Thoracic aorta (tissue), 2 donors: ENCODE measurements at places on chromosomes 5 and 9.

DNA sequence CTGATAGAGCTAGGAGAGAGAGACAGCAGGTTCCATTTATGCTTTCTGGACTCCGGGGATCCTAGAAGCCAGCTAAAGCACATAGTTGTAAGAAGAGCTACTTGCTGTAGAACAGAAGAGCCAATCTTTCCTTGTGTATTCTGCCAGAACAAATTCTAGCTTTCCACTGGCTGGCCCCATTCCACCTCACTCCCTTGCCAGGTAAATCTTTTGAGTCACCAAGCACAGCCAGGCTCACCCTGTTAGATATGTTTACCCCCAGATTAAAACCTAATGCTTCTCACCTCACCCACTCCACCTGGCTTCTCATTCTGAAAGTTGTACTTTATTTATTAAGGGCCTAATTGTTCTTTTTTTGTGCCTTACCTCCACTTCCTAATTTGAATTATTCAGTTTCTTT, 48.9 kb upstream of the CHD1 start:
- no peaks in the 10 kb centered on the region for H3K36me3 ChIP-seq
- no peak overlapping the region for H3K4me3 ChIP-seq
- DNase-seq, result no peak
- H3K4me1 ChIP-seq, result no peaks in the 10 kb centered on the region

DNA sequence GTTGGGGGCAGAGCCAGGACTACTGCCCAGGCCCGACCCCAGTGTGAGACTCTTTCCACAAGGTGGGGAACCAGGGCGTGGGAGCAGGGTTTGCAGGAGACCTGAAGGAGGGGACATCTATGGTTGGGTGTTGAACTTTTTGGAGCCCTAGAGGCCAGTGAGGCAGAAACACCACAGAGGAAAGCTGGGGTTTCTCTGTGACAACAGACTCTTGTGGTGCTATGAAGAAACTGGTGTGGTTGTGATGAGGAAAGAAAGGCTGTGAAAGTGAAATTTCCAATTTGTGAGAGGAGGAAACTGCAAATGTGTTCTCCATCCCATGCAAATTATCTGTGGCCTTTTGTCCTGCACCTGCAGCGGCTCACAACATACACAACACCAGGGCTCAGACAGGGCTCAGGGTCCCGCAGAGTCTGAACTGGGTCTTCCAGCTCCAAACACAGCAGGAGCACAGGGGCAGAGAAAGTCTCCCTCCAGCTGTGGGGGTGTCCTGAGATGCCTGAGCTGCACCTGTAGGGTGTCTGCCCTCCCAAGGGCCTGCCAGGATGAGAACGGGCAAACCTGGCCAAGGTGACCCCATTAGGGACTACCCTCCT, 51.4 kb upstream of the GRHPR start:
- H3K36me3 ChIP-seq, result no peaks in the 10 kb centered on the region
- no peaks in the 10 kb centered on the region for H3K27me3 ChIP-seq
- no peak overlapping the region for H3K27ac ChIP-seq

DNA sequence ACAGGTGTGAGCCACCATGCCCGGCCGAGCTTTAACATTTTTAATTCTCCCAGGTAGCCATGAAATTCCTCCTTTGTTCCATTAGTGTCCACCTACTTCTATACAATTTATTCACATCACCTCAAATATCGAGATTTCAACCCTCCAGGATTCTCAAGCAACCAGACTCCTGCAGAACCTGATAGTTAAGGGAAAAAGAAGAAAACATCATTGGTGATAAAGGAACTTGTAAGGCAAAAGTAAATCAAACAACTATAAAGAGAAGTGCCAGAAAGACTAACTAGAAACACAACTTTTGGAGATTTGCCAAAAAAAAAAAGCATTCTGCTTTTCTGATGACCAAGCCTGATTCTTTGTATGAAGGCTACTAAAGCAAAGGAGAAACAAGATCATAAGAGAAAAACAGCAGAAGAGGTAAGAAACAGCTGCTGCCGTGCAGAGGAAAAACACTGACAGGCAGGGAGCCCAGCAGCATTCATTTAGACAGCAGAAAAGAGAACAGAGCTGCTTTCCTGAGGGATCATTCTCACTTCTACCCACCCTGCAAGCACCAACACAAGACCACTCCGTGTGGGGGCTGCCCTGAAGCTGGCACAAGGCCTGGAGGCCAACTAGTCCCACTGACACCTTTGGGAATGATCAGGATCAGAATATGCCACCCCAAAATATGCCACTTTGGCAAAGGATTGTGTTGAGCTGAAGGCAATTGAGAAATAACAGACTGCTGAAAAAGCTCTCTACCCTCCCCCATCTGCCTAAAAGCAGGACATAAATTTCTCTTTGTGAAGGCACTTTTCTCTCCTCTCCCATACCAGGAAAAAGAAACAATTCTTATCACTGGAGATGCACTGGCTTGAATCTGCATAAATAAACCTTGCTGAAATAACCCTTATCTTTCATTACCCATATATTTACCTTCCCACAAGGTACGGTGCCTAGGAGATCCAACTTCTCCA, 75.1 kb downstream of the ALDH7A1 start:
- DNase-seq, result no peak
- no peaks in the 10 kb centered on the region for H3K27me3 ChIP-seq
- no peaks in the 10 kb centered on the region for H3K36me3 ChIP-seq
- peak overlapping the region; percentile 61 for H3K4me3 ChIP-seq

GRCh38 chr5:74257645-74258313, 382.7 kb downstream of the ENC1 start:
- H3K27me3 ChIP-seq, result no peaks in the 10 kb centered on the region
- DNase-seq, result no peak
- no peak overlapping the region for H3K4me3 ChIP-seq
- no peaks in the 10 kb centered on the region for H3K36me3 ChIP-seq
- H3K27ac ChIP-seq, result no peak overlapping the region

DNA sequence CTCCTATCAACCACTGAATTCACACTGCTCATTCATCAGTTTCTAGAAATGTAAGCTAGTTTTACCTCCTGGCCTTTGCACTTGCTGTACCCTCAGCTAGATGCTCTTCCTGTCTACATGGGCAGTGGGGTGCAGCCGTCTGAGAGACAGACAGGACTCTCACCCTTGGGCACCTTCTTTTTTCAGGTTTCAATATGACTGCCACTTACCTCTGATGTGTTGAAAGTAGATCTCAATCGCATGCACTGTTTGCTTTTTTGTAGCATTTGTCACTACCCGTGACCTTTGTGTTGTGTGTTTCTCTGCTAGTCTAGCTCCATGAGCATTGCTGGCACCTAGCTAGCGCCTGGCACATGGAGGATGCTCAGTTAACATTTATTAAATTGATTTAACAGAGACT, 403.1 kb upstream of the TRPC7 start:
- H3K4me3 ChIP-seq, result no peak overlapping the region
- H3K36me3 ChIP-seq, result no peaks in the 10 kb centered on the region
- H3K4me1 ChIP-seq, result no peaks in the 10 kb centered on the region

DNA sequence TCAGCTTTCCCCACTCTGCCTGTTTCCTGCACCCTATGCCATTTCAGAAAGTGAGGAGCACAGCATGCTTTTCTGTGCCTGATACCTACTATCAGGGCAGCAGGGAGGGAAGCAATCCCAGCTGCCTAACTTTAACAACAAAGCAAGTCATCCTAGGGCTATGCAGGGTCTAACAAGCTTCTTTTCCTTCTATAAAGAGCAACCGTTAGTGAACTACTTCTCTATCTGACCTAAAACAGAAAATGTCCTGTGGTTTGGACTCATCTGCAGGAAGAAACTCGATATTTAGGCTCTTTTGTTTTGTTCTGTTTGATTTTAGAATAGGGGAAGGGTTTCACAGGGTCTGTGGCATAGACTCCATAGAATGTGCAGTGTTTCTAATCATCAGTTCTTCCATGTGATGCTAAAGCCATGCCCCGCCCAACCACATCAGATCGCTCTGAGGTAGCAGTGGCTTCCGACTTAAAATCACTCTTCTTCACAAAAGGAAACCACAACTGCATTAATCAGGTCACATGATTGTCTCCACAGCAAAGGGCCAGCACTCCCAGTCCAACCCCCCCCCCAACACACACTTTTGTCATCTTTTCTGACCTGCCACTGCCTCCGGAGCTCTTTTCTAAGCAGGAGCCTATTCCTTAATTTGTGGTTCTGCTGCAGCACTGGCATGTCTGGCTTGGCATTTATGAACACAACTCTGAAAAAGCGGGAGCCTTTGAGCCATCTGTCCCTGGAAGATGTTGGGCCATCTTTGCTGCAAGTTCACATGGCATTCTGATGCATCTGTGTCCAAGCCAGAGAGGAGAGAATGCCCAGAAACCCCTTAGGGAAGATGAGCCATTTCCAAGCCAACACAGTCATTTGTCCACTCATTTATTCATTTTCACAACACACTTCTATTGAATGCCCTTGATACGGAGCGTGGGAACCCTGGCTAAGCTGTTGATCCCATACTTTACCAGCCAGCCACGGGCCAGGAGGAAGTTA, 71.6 kb downstream of the CFAP90 start:
- no peaks in the 10 kb centered on the region for H3K36me3 ChIP-seq
- DNase-seq, result no peak
- no peaks in the 10 kb centered on the region for H3K4me1 ChIP-seq
- H3K27ac ChIP-seq, result no peak overlapping the region

GRCh38 chr5:61678966-61679365, 346.9 kb downstream of the ZSWIM6 start:
- H3K4me3 ChIP-seq, result no peak overlapping the region
- H3K36me3 ChIP-seq, result no peaks in the 10 kb centered on the region
- no peak overlapping the region for H3K27ac ChIP-seq
- DNase-seq, result no peak
- no peaks in the 10 kb centered on the region for H3K27me3 ChIP-seq
- H3K4me1 ChIP-seq, result no peaks in the 10 kb centered on the region

DNA sequence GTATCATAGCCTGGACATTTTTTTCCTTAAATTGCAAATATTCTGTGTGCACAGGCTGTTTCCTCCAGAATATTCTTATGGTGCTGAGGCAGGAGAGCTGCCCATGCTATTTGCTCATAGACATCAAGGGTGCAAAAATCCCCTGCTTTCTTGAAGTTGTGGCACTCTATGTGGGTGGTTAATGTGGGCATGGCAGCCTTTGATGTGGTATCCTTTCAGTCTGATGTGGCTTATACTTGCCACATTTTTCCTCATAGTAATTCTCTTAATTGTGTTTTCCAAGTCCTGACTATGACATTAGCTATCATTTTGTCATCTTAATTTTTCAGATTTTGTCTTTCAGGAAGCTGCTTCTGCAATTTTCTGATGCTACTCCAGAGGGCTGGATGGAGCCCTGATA, 353.3 kb downstream of the YTHDC2 start:
- H3K36me3 ChIP-seq, result no peaks in the 10 kb centered on the region
- H3K4me1 ChIP-seq, result no peaks in the 10 kb centered on the region
- no peaks in the 10 kb centered on the region for H3K27me3 ChIP-seq
- no peak overlapping the region for H3K27ac ChIP-seq

- H3K4me3 ChIP-seq, result no peak overlapping the region
- DNase-seq, result no peak
- no peaks in the 10 kb centered on the region for H3K27me3 ChIP-seq
- no peak overlapping the region for H3K27ac ChIP-seq
- no peaks in the 10 kb centered on the region for H3K36me3 ChIP-seq
Observed at GRCh38 chr5:67921004-67921601, 294.5 kb upstream of the PIK3R1 start.

- no peak overlapping the region for H3K27ac ChIP-seq
- DNase-seq, result no peak
- no peaks in the 10 kb centered on the region for H3K36me3 ChIP-seq
- no peak overlapping the region for H3K4me3 ChIP-seq
- H3K27me3 ChIP-seq, result no peaks in the 10 kb centered on the region
Observed at GRCh38 chr9:130561056-130561455, 18.3 kb upstream of the FUBP3 start.

- H3K4me3 ChIP-seq, result no peak overlapping the region
- H3K27ac ChIP-seq, result no peak overlapping the region
- DNase-seq, result no peak
- no peaks in the 10 kb centered on the region for H3K36me3 ChIP-seq
- H3K27me3 ChIP-seq, result no peaks in the 10 kb centered on the region
Observed at GRCh38 chr5:135312255-135312935, 86.6 kb downstream of the MACROH2A1 start.

DNA sequence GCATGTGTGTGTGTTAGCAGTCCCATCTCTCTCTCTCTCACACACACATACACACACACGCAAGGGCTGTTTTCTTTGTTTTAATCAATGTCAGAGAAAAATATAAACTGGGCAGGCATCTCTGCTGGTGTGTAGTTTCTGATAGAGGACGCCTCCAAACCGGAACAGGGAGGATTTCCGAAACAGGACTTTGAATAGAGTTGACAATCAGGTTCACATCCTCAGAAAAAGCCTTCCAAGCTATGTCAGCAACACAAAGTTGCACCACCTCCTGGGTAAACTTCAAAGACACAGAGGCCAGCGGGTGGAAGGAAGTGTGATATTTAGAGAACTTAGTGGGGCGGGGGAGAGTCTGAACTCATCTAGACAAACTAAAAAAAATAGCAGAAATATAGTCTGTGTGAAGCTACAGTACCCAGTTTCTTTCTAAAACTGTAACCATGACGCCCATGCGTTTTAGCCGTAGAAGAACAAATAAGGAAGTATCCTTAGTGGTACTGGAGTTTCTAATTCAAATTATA, 1.2 kb downstream of the ST8SIA4 start:
- H3K27ac ChIP-seq, result peak overlapping the region; percentile 64
- no peaks in the 10 kb centered on the region for H3K27me3 ChIP-seq
- peak overlapping the region; percentile 65 for H3K4me3 ChIP-seq
- peaks cover 21% of the 10 kb centered on the region for H3K4me1 ChIP-seq
- no peaks in the 10 kb centered on the region for H3K36me3 ChIP-seq

DNA sequence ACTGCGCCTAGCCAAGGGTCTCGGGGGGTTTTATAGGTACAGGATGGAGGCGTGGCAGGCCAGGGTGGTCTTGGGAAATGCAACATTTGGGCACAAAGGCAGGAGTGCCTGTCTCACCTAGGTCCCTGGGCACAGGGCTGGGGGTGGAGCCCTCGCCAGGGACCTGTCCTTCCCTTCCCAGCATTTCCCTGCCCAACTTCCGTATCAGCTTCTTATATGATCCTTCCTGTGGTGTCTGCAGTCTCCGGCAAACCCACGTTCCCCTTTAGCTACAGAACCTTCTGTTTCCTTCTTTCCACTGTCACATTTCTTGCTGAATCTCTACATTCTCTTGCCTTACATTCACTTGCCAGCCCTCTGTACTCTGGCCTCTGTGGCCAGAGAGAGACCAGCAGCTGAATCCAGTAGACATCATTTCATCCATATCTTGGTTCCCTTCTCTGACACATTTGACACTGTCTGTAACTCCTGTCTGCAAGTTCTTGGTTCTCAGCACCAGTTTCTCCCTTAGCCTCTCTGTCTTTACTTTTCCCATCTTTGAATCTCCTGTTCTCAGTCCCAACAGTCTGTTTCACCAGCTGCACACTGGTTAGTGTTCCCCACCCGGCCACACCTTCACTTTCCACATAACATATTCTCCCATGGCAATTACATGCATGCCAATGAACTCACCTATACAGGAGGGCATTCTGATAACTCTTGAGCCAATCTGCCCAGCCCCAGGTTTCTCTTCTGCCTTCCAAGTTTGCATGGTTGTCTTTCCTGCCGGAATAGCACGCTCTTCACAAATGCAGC, 134.7 kb upstream of the ZNF608 start:
- H3K36me3 ChIP-seq, result no peaks in the 10 kb centered on the region
- H3K27ac ChIP-seq, result no peak overlapping the region
- no peaks in the 10 kb centered on the region for H3K4me1 ChIP-seq
- H3K4me3 ChIP-seq, result no peak overlapping the region
